Left lobe of liver (tissue), 2 donors: ENCODE measurements at places on chromosomes 7 and 10.

DNA sequence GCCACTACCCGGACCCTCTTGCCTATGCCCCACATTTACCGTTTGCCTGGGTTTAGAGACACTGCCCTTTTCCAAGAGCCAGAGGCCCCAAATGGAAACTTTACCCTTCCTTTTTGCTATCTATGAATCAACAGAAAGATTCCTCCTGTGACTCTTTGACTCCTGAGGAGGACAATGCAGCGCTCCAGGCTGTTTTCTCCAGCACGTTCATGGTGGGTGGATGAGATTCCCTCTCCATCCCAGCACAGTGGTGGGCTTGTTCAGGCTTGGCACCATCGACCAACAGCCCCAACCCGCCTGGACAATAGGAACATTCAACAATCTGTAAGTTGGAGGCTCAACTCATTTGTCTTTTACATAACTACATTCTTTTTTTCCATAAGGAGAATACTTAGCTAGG lies 55.9 kb downstream of the DLD start:
- DNase-seq, result no peak

DNA sequence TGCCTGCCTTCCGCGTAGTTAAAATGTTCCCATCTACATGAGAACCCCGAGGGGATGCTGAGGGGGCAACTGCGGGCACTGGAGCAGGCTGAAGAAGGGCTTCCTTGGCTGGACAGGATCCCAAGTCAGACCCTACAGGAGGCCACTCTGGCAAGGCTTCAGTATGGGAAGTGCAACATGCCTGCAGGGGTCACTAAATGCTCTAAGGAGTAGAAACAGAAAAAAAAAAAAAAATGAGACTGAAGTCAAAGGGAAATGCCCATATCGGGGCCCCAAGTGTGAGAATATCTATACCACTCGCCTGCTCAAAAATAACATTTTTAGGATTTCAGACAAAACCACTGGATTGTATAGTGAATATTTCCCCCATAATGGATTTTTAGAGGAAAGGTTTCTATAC lies 33.5 kb downstream of the FAM204A start:
- no peak for DNase-seq

- no peak for DNase-seq
Observed at GRCh38 chr7:133530682-133531081, 277.8 kb downstream of the EXOC4 start.

DNA sequence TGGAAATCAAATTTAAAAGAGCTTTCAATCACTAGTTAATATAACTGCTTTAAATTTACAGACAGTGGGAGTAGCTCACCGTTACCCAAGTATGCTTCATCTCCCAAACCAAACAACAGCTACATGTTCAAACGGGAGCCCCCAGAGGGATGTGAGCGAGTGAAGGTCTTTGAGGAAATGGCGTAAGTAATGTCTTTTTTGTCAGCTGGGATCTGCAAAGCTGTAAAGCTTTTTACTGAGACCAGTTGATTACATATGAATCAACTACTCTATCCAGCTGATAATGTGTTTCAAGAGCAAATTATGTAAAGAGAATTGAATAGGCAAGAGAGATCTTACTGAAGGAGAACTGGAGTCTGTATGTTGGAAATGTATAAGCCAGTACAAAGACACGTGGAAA lies 116.2 kb downstream of the GLCCI1 start:
- no peak for DNase-seq

DNA sequence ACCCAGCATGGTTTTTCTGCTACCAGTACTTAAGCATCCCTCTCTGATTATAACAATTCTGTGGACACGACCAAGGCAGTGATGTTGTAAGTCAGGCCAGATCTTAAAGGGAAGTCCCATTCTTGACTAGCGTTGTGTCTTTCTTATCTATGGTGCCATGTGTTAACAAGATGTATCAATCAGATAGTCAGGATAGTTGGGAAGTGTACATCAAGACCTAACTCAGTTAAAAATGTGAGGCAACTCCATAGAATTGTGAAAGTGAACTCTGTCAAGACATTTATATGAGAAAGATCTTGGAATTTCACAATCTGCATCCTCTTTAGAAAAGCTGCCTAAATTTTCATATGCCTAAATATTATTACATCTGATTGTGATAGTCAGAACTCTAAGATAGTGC lies 341.7 kb upstream of the SEMA3D start:
- DNase-seq, result no peak

DNA sequence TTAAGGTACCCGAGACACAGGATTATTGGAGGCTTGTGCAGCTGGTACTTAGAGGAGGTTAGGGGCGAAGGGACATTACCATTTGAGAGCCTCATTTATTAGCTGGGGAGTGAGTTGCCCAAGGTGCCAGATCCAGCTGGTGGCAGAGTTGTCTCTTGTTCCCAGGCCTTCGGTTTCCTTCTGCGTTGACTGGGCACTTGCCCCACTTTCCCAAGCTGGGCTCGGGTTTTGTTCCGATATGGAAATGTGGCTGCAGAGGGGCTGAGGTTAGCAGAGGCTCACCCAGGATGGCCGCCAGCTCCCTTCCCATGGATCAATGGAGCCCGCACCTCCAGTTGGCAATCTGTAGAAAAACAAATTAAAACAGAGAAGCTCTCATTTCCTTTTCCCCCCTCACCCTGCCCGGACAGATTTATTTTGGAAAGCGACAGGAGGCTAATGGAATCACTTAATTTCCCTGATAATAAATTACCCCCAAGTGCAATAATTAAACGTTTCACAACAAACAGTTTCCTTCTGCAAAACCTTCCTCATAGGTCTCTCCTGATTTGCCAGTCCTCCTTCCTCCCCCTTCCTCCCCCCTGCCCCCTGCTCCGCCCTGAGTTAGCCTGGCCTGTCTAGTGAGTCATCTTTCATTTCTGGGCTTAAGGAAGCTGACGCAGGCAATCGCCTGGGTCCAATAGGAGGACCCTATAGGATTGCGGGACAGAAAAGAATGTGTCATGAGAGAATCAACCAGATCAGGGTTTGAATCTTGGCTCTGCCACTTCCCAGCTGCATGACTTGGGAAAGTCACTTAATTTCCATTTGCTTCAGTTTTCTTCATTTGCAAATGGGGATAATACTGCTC lies 51.7 kb downstream of the ADRA2A start:
- DNase-seq, result no peak

DNA sequence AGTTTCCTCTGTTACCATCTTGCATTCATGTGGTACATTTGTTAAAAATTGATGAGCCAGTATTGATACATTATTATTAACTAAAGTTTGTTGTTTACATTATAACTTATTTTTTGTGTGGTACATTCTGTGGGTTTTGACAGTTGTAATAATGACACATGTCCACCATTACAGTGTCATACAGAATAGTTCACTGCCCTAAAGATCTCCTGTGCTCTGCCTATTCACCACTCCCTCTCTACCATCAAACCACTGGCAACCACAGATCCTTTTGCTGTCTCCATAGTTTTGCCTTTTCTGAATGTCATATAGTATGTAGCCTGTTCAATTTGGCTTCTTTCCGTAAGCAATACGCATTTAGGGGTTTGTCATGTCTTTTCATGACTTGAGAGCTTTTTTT lies 156.9 kb downstream of the PHF14 start:
- no peak for DNase-seq

- DNase-seq, result no peak
Observed at GRCh38 chr10:102476466-102477141, 25.3 kb upstream of the C10orf95 start.

DNA sequence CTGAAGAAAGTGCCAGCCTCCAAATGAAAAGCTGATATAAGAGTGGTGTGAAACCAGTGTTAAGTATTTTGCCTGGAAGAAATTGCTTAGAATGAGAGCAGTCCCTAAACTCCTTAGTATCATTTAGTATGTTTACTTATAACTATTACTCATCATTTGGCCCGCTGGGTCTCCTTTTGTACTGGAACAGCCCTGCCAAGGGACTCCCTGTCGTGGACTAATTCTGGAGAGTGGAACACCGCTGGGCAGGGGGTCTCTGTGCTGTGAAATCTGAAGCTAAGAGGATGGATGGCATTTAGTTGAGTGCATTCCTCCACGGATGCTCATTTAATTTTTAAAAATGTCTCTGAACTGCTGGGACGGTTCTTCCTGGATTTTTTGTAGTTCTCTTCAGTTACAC lies 889.9 kb upstream of the C7orf33 start:
- DNase-seq, result no peak

- no peak for DNase-seq
Observed at GRCh38 chr10:3196958-3197347, 24.4 kb upstream of the PITRM1 start.

- no peak for DNase-seq
Observed at GRCh38 chr7:11120675-11121220, 147.1 kb downstream of the PHF14 start.

- peak; percentile 24 for DNase-seq
Observed at GRCh38 chr7:156472267-156472666, 168.3 kb upstream of the RNF32 start.

DNA sequence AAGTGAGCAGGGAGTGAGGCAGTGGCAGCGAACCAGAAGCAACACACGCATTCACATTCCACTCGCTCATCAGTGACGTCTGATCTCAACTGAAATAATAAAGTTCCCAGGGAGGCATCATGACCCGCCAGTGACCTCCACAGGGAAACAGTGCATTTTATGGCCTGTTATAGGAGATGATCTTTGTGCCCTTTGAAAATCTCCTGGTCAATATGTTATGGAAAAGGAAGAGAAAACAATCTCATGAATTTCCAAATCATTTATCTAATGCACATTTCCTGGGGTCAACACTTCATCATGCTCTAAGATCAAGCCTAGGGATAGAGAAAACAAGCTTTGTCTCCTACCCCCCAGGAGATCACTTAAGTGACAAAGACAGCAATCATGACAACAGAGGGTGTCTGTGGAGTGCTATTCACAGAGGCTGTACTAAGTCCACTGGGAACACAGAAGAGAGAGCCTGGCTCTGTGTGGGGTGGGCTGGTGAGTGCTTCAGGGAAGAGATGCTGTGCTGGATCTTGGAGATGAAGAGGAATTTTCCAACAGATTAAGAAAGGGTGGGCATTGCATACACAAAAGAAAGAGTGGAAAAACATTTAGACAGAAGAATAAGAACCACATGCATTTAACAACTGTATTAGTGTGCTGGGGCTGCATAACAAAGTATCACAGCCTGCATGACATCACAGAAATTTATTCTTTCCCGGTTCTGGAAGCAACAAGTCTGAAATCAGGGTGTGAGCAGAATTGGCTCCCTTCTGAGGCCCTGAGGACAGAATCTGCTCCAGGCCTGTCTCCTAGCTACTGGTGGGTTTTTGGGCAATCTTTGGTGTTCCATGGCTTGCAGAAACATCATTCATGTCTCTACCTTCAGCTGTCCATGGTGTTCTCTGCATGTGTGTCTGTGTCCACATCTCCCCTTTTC lies 613.9 kb upstream of the IGFBP3 start:
- DNase-seq, result no peak

DNA sequence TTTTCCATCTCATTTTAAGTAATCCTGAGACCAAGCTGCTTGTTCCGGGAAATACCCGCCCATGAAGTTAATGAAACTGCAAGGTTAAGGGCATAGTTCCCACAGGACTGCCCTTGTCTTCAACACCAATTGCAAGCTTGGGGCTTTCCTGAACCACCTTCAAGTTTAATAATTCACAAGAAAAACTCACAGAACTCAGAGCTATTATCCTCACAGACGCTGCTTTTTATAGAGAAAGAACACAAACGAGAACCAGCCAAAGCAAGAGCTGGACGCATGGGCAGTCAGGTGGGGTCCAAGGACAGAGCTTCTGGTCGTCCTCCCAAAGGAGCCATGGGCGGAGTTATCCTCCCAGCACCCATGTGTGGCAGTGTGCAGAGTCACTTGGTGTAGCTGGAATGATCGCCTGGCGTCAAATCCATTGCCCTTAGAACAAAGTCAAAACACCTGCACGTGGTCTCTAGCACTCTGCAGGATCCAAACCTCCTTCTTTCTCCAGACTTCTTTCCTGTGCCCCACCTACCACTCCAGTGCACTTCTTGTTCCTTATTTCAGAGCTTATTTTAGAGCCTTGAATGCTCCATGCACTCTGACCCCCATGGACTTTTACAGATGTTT lies 56.7 kb downstream of the SNX10 start:
- DNase-seq, result peak; percentile 95

DNA sequence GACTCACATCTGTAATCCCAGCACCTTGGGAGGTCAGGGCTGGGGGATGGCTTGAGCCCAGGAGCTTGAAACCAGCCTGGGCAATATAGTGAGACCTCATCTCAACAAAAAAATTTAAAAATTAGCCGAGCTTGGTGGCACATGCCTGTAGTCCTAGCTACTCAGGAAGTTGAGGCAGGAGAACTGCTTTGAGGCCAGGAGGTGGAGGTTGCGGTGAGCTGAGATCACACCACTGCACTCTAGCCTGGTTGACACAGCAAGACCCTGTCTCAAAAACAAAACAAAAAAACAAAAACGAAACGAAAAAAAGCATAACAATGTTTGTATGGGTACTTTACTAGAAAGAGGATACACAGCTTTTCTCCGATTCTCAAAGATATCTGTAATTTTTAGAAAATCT lies 31.8 kb downstream of the WNT16 start:
- no peak for DNase-seq
